ENCODE measurements at places on chromosomes 1 and 21.

DNA sequence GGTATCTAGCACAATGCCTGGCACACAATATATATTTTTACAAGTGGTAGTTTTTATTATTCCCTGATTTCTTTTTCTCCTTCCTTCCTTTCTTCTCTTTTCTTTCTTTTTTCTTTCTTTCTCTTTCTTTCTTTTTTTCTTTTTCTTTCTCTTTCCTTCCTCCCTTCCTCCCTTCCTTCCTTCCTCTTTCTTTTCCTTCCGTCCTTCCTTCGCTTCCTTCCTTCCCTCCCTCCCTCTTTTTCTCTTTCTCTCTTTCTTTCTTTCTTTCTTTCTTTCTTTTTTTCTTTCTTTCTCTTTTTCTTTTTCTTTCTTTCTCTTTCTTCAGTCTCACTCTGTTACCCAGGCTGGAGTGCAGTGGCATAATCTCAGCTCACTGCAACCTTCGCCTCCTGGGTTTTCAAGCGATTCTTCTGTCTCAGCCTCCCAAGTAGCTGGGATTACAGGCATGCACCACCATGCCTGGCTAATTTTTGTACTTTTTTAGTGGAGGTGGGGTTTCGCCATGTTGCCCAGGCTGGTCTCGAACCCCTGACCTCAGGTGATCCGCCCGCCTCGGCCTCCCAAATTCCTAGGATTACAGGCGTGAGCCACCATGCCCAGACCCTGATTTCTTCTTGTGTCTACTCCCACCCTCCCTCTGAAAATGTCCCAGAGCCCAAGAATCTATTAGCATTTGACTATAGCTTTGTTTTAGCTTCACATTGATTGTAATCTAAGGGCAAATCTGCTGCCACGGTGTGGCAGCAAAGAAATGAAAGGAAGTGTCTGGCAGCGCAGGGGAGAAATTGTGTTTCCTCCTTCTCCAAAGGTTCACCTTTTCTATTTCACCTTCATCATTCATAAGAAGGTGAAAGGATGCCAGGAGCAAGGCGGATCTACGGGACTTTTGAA is 19.9 kb upstream of the ABCB10 start:
- DNase-seq = no peak

- DNase-seq = no peak
Measured at GRCh38 chr1:62058956-62059355, 135.7 kb upstream of the L1TD1 start.

- no peak for DNase-seq
Measured at GRCh38 chr1:200029822-200030152, 2.3 kb downstream of the NR5A2 start.

GRCh38 chr21:42437786-42438185 is 34.1 kb downstream of the UBASH3A start:
- no peak for DNase-seq

DNA sequence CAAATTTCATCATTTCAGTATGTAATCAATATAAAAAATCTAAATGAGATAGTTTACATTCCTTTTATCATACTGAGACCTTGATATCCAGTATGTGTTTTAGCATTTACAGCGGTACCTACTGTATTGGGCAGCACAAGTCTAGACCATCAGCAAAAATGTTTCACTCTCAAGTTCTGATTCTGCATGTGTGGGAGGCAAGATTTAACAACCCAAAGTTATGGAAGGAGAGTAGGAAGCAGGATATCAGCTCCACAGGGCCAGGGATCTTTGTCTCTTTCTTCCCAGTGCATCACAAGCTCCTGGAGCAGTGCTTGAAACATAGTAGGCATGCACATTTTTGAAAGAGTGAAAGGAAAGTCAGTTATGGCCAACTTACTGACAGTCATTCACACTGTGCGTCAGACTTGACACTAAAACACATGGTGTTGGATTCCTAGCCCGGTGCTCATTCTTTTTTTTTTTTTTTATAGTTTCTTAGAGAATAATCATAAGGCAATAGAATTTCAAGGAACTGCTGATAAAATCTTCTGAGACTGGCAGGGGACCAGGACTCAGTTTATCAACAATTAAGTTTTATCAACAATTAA is 6.1 kb downstream of the TENT5C start:
- DNase-seq = no peak

DNA sequence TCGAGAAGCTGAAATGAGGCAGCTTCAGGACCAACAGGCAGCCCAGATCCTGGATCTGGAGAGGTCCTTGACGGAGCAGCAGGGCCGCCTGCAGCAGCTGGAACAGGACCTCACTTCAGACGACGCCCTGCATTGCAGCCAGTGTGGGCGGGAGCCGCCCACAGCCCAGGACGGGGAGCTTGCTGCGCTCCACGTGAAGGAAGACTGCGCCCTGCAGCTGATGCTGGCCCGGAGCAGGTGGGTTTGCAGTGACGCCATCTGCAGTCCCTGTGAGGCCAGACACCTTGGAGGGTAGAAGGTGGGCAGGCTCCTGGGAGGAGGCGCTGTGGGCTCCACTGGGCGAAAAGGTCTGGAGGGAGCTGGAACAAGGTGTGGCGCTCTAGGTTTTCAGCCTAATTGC is 39.7 kb downstream of the PCNT start:
- DNase-seq = no peak

DNA sequence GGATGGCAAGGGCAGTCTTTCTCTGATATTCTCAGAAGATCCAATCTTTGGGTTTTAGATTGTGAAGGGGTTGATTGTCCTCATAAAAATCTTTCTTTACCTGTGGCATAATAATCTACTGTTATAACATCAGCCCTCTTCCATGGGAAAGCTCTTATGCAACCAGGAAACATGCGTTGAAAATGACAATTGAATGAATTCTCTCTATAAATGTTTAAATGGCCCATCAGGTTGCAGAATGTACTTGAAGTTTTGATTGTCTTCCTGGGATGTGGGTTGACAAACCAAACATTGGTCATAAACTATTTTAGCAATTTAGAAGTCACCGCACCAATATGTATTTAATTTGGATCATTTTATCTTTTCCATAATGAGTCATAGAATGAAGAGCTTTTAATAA is 31.7 kb upstream of the ITLN1 start:
- no peak for DNase-seq

DNA sequence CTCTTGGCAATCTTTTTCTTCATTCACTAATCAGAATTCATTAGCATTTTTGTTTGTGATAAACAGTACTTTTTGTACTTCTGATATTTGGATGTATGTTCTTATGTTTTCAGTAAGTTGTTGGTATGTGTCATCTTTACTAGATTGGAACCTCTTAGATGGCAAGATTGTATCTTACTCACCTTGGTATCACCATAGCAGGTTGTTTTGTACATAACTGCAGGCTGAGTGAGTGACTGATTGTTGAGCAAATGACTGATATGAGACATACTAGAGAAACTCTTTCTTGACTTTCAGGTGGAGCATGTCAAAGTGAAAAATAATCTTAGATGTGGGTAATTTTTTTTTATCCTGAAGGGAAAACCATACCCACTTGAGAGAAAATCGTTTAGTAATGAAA is 173.7 kb downstream of the CLEC20A start:
- DNase-seq = no peak

GRCh38 chr1:187078916-187079315 is 250.2 kb downstream of the PLA2G4A start:
- no peak for DNase-seq

DNA sequence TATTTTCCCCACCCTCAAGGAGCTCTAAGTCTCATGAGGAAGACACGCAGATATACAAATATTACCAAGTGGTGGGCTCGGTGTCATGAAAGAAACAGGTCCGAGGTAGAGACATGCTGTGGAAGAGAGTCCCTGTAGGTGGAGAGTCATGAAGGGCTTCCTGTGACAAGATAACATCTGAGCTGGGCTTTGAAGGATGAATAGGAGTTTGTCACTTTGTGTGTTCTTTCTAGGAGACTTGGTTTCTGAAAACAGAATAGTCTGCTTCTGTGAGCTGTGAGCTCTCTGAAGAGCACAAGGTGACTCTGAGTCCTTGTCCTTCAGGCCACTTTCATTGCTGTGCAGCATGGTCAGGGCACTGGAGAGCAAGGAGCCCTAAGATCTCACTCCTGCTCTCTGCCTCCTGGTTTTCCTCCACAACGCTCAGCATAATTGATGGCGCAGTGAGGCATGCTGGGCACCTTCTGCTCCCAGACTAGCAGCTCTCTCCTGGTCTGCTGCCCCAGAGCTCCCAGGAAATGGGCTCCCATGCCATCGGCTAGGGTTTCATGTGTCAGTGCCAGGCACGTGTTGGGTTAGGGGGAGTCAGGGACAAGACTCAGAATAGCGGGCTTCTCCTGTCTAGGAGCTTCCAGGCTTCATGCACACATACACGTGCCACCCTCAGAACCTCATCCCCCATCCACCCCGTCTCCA is 209.9 kb upstream of the CSF3R start:
- DNase-seq = no peak

DNA sequence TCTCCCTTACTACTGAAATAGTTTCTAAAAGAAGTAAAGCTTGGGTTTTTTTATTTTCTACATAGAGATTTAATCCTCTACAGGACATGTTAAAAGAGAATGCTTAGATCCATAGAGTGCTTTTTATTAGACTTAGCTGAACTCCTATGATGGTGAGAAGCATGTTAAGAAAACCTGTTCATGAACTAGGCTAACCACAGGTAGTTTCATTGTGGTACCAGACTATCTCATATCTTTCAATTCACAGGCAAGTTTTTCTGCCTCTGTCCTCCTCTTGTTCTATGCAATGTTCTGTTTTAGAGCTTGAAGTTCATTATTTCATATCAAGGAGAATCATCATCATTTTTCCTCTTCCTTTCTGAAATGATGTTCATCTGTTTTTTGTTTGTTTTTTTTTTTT is 65.4 kb downstream of the ELAVL4 start:
- DNase-seq = no peak

- DNase-seq = no peak
Measured at GRCh38 chr1:71561729-71562128, 480.9 kb upstream of the ZRANB2 start.

DNA sequence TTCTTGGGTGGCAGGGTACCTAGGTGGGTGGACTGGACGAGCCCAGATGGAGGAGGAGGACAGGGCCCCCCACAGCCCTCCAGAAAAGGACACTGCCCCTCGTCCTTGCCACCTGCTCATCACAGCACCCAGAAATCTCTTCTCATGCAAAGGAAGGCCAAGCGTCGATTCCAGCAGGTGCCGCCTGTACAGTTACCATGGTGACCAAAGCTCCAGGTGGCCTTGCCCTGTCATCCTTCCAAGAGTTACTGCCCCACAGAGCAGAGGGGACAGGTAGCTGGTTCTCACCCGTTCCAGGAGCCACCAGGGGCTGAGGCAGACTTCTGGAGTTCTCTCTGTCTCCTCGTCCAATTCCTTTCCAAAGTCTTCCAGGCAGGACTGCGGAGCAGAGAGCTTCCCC is 119.9 kb upstream of the VAMP3 start:
- DNase-seq = no peak

DNA sequence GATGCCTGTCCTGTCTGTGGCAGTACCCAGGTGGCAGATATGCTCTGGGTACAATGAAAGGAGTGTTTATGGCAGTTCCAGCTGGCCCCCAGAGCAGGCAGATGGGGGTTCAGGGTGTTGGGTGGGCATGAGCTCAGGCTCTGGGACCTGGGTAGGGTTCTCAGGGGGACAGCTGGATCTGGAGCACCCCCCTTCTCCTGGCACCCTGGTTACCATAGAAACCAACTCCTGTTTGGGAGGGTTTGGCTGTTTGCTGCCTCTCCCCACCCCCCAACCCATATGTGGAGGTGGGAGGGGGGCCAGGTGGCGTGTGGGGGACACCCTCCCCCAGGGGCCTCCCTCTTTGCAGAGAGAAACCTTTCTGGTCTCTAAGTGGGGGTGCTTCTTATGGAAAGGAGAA is 7.1 kb downstream of the FOXO6 start:
- no peak for DNase-seq

DNA sequence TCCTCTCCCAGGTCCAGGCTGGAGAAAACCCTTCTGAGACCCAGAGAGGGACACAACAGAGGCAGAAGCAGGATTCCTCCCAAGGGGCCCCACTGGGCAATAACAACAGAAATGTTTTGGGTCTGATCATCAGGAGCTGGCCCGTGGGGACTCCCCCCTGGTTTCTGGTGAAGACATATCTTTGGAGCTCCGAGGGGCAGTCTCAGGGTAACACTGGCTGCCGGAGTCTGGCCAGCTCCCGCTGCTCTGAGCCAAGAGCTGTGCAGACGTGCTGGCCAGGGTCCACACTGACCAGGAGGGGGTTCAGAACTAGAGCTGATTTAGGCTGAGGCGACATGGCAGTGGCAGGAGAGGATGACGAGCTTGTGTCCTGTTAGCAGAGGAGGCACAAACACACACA is 13.1 kb downstream of the ECE1 start:
- no peak for DNase-seq

DNA sequence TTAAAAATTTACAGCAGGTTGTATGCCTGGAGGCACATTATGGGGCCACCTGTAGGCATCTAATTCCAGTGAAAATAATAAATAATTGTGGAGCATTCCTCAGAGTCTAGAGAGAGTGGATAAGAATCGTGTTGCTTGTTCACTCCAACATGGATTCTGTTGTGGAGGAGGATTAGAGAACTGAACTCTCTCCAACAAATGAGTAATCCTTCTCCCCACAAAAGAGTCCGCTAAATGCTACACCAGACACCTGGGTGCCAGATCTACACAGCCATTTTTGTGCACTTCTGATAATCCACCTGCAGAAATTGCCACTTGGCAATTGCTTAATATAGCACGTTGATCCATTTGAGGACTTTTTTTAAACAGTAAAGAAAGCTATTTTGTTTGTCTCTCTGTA is 113.7 kb upstream of the DPYD start:
- DNase-seq = no peak

GRCh38 chr1:1353389-1354151 is 4.4 kb upstream of the DVL1 start:
- DNase-seq = no peak

- DNase-seq = no peak
Measured at GRCh38 chr1:75614399-75614756, 3.5 kb upstream of the SLC44A5 start.

DNA sequence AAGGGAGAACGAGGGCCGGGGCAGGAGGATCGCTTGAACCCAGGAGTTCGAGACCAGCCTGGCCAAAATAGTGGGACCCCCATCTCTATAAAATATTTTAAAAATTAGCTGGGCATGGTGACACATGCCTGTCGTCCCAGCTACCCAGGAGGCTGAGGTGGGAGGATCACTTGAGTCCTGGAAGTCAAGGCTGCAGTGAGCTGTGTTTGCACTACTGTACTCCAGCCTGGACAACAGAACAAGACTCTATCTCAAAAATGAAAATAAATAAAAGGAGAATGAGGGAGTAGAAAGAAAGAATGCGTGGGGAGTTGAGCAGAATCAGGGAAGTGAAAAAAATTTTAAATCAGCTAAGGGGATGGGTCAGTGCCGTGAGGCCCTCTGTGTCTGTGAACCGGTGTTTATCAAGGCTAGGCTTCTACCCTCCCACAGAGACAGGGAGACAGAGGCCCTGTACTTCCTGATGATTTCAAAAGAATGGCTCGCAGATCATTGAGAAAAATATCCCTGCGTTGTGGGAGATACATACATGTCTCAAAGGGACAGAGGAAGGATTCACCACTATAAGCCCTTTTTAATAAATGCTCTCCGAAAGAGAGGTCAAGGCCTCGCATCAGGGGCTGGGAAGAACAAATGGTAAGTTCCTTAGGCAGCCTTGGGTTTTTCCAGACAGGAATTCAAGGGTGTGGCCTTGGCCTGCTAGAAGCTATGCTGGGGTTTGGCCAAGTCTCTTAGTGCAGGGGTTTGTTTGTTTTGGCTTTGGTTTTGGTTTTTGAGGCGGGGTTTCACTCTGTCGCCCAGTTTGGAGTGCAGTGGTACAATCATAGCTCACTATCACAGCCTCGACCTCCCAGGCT is 20.7 kb downstream of the IL10RB start:
- DNase-seq = no peak
